NCI-H2171 (cell line): ENCODE measurements at places on chromosomes 13 and 19.

- DNase-seq = no peak
These were observed 18.0 kb downstream of the OR7C2 start for GRCh38 chr19:14959263-14959662.

GRCh38 chr19:17370026-17370587 lies 7.0 kb downstream of the PLVAP start:
- DNase-seq = no peak

DNA sequence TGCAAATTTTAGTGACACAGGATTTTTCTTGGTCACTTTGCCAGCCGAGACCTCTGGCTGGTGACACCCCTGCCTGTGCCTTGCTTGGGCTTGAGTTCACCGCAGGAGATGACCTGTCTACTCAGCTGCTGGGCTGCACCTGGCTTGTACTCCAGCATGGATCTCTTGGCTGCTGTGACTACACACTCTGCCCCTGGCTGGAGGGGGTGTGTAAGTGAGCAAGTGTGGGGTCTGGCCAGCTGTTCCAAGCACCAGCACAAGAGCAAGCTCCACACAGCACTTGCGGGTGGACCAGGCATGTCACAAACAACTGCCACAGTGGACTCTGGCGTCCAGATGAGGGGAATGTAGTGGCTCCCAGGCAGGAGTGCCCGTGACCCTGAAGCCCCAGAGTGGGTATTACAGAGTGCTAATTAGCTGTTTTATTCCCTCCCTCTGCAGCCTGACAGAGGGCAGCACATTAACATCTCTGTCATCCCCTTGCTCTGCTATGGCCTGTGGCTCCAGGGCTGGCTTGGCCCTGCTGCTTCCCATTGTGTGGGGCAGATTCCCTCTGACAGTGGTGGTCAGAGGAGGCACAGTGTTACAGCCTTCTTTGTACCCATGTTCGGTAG lies 1387.2 kb downstream of the OLFM4 start:
- no peak for DNase-seq

- no peak for DNase-seq
These were observed 24.0 kb downstream of the F2RL3 start for GRCh38 chr19:16912780-16913179.

- no peak for DNase-seq
These were observed 111.9 kb downstream of the KCNRG start for GRCh38 chr13:50126993-50127725.

- no peak for DNase-seq
These were observed 209.1 kb downstream of the IRS2 start for GRCh38 chr13:109577191-109577700.

DNA sequence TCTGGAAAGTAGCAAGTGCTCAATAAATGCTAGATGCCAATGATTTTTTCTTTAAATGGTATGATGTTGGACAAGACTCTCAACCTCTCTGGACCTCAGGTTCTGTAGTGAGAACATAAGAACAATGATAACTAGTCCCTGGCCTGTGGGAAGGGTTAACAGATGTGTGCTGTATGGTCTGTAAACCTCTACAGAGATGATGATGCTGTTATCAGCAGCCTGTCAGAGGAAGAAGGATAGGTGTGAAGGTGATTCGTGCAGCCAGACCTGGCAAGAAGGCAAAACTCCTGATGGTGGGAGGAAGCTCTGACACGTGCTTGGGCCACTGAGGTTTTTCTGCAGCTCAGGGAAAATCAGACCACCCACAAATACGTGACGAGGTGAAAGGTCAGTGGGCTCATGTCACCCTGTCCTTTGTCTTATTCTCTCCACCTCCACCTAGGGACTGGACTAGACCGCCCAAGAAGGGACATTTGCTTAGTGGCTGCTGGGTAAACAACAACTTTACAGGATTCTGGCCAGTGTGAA lies 36.7 kb upstream of the UBL3 start:
- DNase-seq = no peak

DNA sequence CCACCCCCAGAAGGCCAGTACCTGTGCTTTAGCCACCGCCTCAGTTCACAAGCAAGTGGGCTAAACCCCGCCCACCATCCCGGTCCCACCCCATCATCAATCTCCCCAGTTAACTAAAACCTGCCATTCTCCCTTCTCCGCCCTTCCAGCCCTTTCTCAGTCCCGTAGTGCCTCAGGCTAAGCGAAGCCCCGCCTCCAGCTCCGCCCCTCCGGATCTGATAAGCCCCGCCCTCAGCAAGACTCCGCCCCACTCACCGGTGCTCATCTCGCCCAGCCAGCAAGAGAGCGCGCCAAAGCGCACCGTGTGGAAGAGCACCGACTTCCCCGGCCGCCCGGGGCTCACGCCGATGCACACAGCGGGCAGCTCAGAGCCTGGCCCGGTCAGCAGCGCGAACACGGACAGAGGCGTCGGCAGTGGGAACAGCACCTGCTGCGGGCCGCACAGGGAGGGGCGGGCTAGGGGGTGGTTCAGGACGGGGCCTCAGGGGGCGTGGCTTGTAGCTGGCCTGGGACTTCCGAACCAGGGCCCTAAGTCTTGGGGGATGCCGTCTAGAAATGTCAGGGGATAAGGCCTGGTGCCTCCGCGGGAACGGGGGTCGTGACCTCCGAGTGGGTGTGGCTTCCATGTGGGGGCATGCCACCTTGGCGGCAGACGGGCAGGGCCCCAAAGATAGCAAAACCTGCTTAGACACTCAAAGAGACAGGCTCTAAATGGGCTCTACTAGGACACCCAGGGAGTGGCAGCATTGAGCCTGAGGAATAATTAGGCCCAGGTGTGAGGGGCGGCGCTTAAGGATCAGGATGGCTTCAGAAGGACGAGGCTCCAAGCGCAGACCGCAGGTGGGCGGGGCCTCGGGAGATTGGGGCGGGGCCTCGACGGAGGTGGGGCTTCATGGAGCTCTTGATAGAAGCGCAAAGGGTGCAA lies 21.4 kb downstream of the MAP4K1 start:
- peak; percentile 62 for DNase-seq

GRCh38 chr13:104206450-104207044 lies 1140.3 kb upstream of the SLC10A2 start:
- peak; percentile 70 for DNase-seq

- no peak for DNase-seq
These were observed 2.2 kb downstream of the ANGPTL4 start for GRCh38 chr19:8366121-8366581.
